T1000 (cell line): ENCODE measurements at places on chromosomes 4 and X.

GRCh38 chr4:3249711-3250437 lies 915 bp downstream of the MSANTD1 start:
- no peak for DNase-seq

- no peak for DNase-seq
These were observed 50.3 kb downstream of the GASK1B start for GRCh38 chr4:158122501-158122900.

DNA sequence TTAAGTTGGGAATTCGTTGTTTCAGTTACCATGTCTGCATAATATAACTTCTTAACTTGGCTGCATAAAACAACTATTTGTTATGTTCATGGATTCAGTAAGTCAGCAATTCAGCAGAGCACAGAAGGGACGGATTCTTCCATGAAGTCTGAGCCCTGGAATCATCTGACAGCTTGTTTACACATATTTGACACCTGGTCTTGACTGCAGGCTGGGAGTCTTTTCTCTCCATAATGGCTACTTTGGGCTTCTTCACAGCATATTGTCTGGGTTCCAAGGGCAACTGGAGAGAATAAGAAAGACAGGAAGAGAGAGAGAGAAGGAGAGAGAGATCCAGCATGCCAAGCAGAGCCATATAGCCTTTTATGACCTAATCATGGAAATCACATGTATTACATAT lies 23.1 kb downstream of the CENPC start:
- DNase-seq: no peak

DNA sequence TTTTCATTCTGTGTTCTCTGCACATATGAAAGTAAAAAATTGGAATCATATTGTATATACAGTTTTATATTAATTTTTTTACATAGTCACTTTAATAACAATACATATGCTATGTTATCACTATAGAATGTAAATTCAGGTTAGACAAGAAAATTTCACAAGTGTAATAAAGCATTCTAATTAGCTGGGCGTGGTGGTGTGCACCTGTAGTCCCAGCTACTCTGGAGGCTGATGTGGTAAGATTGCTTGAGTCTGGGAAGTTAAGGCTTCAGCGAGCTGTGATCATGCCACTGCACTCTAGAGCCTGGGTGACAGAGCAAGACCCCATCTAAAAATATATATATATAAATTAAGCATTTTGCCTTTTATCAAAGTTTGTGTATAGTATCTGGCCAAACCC lies 95.7 kb downstream of the ANXA3 start:
- no peak for DNase-seq

- no peak for DNase-seq
These were observed 1.8 kb downstream of the STIM2 start for GRCh38 chr4:26862381-26862915.

GRCh38 chr4:48589098-48589445 lies 99.0 kb downstream of the ZAR1 start:
- no peak for DNase-seq

GRCh38 chrX:13051529-13052172 lies 7.2 kb upstream of the FAM9C start:
- DNase-seq: no peak

DNA sequence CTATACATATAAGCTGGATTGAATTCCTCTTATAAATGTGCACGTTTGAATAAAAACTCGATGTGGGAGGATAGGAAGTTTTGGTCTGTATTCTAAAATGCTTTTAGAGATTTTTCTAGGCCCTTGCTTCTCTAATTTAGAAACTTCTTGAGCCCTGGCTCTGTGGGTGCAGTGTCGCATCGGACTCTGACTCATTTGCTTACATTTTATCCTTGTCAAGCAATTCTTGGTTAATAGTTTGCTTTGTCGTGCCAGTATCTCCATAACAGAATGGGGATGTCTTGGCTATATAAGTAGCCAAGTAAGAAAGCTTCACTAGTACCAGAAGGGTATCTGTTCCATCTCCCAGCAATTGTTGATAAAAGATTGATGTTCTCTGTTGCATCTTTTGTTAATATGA lies 10.7 kb downstream of the SGMS2 start:
- DNase-seq: no peak
